Activated CD4-positive, alpha-beta T cell treated with anti-CD3 and anti-CD28 coated beads, Interleukin-2, amount 50 U/mL, for 48 hours (primary cell): ENCODE measurements at places on chromosomes 6 and 20.
A peak's percentile ranks its signal among the peaks of the same experiment; 100 is the strongest.

DNA sequence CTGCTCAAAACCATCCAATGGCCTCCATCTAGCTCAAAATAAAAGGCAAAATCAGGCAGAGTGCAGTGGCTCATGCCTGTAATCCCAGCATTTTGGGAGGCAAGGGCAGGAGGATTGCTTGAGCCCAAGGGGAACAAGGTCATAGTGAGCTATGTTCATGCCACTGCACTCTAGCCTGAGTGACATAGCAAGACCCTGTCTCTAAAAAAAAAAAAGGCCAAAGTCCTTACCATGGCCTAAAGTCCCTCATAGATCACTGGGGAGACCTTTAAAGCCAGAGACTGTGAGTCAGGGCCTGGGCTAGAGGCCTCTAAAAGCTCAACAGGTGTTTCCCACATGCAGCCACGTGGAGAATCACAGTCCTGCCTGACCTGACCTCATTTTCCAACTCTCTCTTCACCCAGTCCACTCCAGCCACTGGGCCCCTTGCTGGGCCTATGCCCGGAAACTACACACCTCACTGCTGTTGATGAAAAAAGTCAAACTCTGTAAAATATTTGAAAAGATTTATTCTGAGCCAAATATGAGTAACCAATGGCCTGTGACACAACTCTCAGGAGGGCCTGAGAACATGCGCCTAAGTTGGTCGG lies 28.2 kb upstream of the TAB2 start:
- no peak for DNase-seq

DNA sequence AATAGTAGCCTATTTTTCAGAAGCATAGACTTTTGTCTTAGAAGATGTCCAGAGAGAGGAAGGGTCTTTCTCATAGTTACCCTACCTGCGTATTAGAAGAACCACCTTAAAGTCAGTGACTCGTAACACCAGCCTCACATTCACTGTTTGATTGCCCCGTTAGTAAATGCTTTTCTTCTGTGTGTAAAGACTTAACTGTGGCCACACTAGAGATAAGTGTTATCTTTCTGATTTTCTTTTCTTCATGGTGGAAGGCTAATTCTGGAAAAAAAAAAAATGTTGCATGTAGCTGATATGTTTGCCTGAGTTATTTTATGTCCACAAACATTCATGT lies 83.9 kb downstream of the SAMD3 start:
- no peak for DNase-seq

DNA sequence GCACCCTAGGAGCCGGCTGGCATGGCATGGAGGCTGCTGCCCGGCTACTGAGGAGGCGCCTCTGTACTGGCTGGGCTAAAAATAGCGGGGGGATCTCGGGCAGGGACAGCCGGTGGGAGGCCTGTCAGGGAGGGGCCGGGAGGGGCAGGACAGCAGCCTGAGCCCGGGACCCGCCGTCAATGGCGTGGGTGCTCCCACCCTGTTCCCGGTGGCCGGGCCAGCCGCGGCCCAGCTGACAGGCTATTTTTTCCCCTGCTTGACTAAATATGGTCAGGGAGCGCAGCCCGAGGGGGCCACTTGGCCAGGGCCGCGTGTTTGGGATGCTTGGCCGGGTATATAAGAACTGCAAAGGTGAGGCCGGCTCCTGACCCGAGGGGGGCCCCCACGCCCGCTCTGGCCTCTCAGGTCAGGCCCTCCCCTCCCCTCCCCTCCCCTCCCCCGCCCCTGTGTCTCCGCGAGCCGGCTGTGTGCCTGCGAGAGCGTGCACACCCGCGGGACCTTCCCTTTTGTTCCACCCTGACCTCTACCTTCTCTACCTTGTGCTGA lies 74.4 kb upstream of the GATA5 start:
- no peak for DNase-seq

DNA sequence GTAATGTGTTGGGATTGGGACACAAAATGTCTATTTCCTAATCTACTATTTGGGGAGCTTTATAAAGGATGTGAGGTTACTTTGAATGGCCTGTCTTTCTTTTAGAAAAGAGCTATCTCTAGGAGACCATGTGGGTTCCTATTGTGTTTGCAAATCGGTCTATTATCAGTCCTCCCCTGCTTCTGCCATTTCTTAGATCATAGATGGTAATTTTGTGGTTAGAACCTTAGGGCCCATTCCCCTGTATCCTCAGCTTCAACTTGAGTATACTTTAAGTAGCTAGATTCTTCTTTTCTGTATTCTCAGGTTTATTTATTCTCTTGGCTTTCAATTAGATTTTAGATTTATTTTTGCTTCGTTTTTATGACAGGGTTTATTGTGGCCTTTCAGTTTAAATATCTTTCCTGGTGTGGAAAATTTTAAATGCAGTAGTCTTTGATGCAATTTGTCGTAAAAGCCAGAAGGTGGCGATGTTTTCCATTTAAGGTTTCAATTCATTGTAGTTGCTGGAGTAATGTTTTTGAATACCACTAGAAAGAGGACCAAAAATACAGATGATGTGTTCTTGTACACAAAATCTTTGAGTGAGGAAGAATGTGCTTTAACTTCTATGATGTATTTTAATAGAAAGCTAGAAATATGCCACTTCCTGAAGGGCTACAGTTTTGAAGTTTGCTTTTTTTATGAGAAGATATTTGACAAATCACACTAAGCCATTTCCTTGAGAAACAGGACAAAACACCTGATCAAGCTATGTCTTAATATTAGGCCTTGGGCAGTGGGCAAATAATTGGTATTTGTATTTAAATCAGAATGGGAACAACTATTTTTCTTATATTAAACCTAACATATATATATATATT lies 20.3 kb downstream of the TBPL1 start:
- DNase-seq = no peak

- no peak for DNase-seq
These were observed 53.5 kb downstream of the LINC00237 start for GRCh38 chr20:21052686-21053001.

- no peak for DNase-seq
These were observed 212.3 kb downstream of the TFAP2A start for GRCh38 chr6:10202581-10202980.

DNA sequence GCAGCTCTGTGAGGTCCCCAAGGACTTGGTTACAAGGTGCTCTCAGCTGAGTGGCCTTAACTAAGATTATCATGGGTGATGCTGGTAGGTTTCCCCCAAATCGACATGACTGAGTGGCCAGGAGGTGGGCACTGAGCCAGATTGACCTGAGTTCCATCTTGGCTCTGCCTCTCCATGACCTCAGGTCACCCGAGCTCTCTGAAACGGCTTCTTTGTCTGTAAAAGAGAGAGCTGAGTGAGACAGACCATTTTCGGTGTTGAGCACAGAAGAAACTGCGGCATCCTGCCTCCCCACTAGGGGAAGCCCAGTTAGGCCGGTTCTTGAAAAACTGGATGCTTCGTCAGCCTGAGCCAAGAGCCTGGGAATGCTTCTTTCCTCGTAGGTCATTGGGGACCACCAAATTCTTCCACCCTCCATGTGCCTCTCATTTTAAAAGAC lies 14.1 kb upstream of the STX16 start:
- no peak for DNase-seq

DNA sequence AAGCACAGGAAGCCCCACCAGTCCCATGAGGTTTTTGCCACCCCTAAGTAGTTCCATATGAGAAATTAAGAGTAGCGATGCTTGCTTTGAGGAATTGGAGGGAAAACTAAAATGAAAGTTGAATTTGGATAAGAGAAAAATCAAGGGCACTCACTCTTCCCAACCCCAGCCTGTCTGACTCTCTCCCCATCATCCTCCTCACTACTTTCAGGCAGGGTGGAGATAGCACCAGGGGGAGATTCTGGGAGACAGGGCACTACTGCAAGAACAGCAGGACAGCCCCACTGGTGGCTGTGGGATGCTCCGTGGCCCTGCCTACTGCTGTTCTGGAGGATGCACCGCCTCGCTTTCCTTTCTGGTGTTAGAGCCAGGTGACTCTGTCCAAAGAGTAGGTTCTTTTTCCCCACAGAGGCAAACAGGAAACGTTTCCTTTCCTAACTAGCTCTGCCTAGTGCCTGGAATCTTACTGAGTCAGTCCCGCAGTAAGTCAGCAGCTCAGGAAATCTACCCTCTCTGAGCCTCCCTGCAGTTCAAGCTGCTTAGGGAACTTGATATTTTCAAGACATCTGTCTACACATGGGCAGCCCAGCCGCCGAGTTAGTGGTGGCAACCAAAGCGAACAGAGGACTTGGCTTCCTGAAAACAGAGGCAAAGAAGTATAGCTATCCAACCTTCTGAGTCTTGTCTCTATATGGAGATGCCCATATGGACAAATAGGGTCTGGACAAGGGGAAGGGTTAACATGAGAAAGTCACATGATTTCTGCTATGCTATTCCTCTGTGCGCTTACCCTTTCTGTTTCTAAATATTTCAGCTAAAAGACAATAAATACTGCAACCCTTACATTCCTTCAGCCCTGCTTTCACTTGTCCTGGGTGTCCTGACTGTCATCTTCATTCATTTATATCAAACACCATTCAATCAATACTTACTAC lies 11.4 kb downstream of the HLA-E start:
- peak; percentile 33 for DNase-seq

DNA sequence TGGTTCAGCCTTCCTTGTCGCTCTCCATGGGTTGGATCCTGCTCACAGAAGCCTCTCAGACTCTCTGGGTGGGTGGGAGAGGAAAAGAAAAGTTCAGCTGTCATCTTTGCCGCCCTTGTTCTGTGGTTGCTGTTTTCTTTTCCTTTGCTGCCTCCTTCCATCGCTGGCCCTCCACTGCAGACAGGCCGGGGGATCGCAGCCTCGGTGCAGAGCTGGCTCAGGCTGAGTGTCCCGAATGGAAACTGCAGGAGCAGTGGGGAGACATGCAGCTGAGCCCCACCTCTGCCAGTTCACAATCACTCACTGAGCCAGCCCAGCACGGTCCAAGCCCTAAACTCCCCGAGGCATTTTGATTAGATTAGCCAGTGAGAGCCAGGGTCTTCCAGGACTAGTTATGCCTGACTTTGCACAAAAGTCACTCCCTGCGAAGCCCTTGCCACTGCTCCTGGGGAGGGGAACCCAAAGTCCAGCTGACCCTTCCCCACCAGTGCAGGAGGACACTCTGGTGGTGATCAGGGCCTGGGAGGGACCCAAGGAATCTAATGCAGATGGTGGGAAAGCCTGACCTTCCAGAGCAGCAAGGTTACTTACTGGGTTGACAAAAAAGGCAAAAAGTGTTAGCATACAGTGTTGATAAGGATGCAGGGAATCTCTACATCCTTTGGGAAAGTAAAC lies 14.0 kb downstream of the NRN1 start:
- DNase-seq = no peak

- no peak for DNase-seq
These were observed 120.5 kb downstream of the RTN4IP1 start for GRCh38 chr6:106508834-106509233.

- no peak for DNase-seq
These were observed 1.7 kb downstream of the AFDN start for GRCh38 chr6:167828325-167828956.

DNA sequence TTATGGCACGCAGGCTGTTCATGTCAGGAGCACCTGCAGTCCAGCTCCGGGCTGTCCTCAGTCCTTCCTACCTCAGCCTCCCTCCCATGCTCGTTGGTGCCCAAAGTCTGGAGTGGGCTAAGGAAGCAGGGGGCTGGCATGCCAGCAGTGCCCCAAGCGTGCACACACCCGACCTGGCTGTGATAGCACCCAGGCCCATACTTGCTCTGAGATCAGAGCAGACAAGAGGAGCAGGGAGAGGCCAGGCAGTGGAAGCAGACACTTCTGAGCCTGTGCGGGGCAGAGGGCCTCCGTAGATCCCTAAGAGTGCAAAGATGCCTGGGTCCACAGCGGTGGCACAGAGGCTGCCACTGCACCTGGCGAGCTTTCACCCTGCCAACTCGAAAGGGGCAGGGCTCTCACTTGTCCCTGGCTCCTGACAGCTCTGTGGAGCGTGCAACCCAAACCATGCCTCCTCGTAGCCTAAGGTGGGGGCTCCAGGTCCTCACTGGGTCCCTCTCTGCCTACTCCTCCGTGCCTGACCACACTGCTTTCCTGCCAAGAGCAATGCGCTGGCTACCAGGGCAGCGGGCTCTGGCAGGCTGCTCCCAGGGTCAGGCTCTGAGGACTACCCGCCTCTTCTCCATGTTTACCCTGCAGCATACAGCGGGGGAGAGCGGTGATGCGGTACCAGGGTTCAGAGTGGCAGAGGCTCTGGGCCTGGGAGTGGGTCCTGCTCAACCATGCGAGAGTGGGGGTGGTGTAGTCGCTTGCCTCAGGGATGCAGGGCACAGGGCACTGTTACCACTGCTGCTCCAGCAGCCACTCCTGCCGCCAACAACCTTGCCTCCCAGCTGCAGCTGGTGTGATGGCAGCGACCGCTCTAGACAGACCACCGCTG lies 59.5 kb downstream of the MANEA start:
- no peak for DNase-seq

DNA sequence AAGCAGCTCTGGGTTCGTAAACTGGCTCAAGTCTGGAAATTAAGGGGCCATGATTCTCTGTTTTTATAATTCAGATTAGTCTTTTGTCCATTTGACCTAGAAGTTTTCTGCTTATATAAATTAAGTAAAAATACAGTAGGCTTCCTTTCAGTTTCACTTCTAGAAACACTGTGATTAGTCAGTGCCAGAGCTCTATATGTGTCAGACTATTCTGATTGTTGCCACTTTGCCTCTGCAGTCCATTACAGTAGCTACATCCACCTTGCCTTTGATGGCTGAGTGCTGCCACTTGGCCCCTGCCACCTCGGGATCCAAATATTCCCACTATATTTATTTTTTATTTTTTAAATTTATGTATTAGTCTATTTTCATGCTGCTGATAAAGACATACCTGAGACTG lies 7.9 kb downstream of the ZC2HC1B start:
- no peak for DNase-seq

DNA sequence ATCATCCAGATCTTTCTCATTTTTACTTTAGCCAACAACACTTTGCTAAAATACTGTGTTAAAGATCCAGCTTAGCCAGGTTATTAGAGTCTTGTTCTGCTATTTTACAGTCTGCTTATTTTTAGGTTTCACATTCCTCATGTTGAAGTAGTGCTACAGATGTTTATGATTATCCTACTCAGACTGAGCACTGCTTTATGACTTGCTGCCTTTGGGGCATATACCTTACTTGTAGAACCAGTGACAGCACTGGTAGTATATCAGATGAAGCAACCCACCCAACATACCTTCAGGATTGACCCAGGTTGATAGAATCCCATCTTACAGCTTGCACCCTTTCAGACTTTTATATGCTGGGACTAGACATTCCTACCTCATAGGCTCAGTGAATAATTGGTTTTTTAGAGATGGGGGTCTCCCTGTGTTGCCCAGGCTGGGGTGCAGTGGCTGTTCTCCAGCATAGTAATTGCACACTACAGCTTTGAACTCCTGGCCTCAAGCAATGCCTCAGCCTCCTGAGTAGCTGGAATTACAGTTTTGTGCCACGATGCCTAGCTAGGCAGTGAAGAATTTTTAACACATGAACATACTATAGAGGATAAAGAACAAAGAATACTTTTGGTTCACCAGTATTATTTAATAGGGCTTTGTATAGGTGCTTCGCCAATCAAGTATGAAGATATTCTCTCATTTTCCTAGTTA lies 63.8 kb upstream of the DYNLRB1 start:
- no peak for DNase-seq

GRCh38 chr20:59250293-59250692 lies 50.1 kb upstream of the EDN3 start:
- DNase-seq = no peak
